Activated naive CD4-positive, alpha-beta T cell treated with anti-CD3 and anti-CD28 coated beads, Interleukin-2, amount 10 ng/mL, durations not matched to agents 7 days and 5 days (primary cell): ENCODE measurements at places on chromosomes 3 and 15.

DNA sequence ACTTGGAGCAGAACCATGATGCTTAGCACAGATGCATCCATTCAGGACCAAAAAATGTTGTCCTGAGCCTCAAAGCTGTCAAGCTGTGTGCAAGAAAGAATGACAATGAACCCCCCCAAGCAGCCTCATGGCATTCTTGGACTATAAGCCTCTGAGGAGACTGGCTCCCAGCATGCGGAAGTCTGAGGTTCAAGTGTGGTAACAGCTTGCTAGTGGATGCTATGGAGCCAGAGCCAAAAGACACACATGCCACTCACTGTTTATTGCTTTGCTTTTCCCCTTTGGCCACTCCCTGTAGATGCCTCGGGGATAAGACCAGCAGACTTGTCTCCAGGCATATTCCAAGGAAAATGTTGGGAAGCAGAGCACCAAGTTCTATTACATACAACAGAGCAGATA, 38.2 kb upstream of the SNRK start:
- DNase-seq, result no peak

GRCh38 chr15:31977812-31978661, 52.3 kb upstream of the CHRNA7 start:
- peak; percentile 69 for DNase-seq

- no peak for DNase-seq
Measured at GRCh38 chr3:33578325-33579177, 138.3 kb upstream of the UBP1 start.

- no peak for DNase-seq
Measured at GRCh38 chr15:46961795-46962194, 755.5 kb upstream of the SEMA6D start.

DNA sequence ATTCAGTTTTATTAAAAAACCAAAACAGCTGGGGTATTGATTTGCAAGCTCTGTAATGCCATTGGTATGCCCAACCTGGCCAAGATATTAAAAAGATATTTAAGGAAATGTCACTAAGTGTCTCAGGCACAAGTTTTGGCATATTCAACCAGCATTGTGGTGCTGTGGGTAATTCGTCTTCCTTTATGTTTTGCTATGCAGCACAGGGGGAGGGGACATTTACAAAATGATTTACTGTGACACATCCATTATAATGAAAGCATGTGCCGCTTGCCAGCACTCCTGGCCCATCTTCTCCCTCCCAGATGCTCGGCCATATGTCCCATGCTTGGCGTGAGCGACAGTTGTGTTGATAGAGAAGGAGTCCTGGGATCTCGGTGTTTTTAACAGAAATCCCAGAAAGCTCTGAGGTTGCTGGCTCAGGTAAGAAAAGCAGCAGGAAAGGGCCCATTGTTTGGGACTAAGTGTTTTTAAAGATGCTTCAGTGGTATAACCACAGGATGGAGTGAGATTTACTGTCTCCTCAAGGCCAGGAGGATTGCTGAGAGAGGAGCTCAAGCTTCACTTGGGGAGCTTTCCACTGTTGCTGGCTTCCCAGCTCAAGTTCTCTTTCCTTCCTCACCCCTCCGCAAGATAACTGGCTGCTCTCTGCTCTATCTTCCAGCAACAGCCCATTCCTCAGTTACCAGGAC, 158.2 kb upstream of the TSC22D2 start:
- DNase-seq, result no peak

- DNase-seq, result no peak
Measured at GRCh38 chr3:49709852-49710251, 9.6 kb downstream of the AMIGO3 start.
